ENCODE measurements at places on chromosomes 13 and 19.

- DNase-seq, result no peak
These were observed 1201.1 kb upstream of the SLC10A2 start for GRCh38 chr13:104267206-104267811.

- no peak for DNase-seq
These were observed 119.7 kb downstream of the LHFPL6 start for GRCh38 chr13:39483326-39483725.

DNA sequence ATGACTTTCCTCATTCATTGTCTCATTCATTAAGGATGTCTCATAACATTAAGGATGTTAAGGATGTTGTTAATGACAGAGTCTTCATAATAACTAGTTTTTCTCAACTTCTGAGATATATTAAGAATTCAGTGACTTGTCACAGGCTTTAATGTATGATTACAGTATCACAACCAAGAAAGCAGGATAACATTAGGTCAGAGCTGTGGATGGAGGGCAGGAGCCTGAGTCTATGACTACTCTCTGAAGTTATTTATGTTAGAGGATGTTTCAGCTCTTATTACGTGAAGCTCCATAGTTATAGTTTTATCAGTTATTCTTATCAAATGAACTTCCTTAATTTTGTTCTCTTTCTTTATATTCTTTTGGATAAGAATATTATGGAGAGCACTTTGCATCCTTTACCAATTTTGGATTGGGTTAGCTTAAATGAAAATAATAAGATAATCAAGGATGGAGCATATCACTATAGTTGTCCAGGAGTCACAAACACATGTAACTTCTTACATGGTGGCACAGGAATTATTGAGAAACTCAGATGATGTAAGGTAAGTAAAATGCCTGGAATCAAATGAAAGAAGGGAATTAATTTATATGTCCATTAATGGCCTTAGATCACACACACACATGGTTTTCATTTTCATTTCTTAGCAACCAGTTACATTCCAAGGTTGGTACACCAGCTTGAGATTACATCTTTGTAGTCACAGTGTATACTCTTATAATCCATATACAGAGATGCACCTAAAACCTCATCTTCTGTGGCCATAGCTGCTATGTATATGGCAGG is 57.0 kb downstream of the SLC10A2 start:
- no peak for DNase-seq

- no peak for DNase-seq
These were observed 55.8 kb upstream of the KLF2 start for GRCh38 chr19:16268676-16269319.

GRCh38 chr13:84737661-84738060 is 855.4 kb upstream of the SLITRK1 start:
- DNase-seq, result no peak

DNA sequence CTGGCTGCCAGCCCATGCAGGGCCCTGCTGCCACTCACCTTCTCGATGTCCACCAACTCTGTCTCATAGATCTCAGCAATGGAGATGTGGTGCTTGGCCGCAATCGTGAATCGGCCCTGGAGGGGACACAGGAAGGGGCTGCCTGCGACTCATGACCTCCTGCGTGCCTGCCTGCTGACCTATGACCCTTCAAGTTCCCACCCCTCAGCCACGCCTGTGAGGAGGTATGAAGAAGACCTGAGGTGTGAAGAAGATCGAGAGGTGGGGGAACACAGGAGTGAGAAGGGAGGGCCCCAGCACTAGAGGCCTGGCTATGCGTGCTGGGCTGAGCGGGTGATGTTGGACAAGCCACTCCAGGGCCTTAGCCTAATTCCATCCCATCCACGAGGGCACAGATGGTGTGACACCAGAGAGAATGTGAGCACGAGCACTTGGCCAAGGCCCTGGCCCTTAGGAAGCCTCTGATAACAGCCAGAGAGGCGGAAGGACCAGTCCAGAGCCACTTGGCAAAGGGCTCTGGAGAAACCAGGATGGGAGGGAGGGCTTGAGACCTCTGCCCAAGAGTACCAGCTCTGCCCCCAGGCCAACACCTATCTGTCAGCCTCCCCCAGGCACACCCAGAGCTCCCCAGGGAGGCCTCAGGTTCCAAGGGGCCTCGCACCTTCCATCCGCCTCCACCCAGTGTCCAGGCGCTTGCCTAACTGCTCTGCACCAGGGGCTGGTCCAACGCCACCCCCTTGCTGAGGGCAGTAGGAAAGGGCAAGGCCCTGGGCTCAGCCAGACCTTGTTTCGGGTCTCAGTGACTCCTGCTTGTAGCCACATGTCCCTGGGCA is 9.6 kb upstream of the KPTN start:
- DNase-seq, result no peak

- no peak for DNase-seq
These were observed 1529.3 kb upstream of the SLC10A2 start for GRCh38 chr13:104595511-104595910.

- no peak for DNase-seq
These were observed 4.2 kb downstream of the GJA3 start for GRCh38 chr13:20156702-20157101.

Data from stimulated activated CD4-positive, alpha-beta T cell treated with anti-CD3 and anti-CD28 coated beads, Interleukin-2, amount 100 ng/mL, for 48 hours (primary cell).